Sciatic nerve (tissue), 2 donors: ENCODE measurements at places on chromosomes 7 and 10.

GRCh38 chr10:32379318-32379949, 32.5 kb upstream of the EPC1 start:
- no peak for DNase-seq

DNA sequence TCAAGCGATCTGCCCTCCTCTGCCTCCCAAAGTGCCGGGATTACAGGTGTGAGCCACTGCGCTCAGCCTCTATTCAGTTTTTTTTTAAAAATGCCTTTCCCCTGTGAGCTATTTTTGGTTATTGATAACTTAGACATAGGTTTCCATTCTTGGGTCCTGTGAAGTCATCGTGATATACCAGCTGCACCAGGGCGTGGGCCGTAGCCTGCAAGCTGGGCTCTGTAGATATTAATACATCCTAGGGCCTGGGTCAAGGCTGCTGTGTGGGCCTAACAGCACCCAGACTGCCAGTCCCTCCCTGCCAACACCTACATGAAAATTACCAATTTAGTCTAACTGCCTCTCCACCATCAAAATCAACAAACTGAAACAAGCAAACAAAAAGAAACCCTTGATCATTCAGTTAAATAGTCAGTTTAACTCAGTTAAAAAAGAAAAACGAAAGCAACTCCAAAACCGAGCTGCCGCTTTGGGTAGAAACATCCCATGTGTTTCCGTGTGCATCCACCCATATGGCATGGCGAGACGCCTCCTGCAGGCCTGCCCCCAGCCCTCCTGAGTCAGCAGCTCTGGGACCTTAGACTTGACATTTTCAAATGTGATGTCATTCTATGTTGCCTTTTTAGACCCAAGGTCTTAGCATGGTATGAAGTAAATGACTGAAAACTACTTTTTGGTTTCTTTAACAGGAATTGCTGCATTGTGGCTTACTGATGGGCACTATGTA, 330.2 kb downstream of the GLRX3 start:
- DNase-seq, result no peak

DNA sequence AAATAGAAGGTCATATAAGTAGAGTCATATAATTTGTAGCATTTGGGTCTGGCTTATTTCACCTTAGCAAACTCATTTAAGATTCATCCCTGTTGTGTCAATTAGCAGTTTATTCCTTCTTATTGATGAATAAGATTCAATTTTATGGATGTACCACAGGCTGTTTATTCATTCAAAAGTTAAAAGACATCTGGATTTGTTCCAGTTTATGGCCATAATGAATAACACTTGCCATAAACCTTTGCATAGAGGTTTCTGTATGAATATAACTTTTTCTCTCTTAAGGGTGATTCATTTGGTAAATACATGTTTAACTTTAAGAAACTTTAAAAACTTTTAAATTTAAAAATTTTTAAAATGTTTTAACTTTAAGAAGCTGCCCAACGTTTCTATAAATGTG, 66.4 kb downstream of the CPED1 start:
- DNase-seq, result no peak

DNA sequence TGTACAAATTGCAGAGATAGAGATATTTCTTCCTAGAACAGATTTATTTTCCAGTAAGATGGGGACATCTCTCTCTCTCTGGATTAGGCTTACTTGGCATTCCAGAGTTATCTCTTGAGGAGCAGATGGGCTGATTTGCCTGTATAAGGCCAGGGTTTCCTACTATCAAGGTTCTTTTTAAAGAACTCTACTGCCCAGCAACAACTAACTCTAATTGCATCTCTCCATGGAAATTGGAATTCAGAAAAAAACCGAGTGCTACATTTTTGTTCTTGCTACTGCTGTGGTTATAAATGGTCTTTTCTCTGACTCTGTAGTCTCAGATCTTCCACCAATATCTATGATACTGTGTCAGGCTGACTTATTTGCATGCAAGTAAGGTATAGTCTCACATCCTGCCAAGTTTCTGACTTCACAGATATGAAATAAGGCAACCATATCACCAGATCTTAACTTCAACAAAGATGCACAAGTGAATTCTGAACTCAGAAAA, 161.1 kb downstream of the CRPPA start:
- DNase-seq, result no peak

DNA sequence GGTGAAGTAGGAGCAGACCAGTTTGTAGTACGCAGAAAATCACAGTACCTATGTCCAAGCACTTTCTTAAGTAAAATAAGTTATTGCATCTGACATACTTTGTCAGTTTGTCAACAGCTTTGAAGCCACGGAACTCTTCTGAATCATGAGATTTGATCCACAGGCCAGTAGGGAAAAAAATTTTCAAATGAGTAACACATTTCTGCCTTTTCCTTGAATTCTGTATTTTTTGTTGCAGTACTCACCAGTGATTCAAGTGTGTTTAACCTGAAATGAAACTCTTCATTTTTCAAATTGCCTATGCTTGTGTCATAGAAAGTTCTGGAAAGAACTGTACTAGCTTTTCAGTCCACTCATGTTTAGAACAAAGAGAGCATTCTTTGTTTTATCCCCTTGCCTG, 337.7 kb downstream of the GATA3 start:
- no peak for DNase-seq

DNA sequence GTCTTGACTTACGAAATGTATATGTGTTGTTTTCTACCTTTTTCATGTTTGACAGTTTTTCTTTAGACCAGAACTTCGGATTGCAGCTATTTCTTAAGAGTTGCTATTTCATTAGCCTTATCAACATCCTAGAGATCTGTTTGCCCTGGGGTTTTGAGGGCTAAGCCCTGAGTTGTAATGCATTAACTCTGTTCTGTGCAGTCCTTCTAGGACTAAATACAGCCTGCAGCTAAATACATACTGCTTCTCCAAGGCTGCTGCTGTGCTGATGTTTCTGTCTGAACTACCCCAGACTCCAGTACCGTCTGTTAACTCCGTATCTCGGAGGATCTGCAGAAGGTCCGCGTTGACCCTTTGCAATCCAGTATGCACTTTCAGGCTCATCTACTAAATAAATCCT, 26.5 kb downstream of the KIAA1217 start:
- no peak for DNase-seq

DNA sequence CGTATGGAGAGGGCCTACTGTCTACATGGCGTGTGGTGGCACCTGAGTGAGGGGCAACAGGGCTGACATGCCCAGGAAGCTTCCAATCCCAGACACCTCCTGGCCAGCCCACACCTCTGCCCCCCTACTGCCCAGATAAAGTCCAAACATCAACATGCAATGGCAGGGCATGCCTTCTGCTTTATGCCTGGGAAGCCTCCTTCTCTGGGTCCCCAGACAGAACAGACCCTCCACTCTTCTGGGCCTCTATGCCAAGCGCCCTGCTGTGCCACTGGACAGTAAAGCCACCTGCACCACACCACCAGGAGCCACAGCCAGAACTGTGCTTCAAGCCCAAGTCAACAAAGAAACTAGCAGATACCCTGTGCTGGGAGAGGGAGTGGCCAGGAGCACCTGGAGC, 12.5 kb downstream of the TMEM72 start:
- no peak for DNase-seq

DNA sequence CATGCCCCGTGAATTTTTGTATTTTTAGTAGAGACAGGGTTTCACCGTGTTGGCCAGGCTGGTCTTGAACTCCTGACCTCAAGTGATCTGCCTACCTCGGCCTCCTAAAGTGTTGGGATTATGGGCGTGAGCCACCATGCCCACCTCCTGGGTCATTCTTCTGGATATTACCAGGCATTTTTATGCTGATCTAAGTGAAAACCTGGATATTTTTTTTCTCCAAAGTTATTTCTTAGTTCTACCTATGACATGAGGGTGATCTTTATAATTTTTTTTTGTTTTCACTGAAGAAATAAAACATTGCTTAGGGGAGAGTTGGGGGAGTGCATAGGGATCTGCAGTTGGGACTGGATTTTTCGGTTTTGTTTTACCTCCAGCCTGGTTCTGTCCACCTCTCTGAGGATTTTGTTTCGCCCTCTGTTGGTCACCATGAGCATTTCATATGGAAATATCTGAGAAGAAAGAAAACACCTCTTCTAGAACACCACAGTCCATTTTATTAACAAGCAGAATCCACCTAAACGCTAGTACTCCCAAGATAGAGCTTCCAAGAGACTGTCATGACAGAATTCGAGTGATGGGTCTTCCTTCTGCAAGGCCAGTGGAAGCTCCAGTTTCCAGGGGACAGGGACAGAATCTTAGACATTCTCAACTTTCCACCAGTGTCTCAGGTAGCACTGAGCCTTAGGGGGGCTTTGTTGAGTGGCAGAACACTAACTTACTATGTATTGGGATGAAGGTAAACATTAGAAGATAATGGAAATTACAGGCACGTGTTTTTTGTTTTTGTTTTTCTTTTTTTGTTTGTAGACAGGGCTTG, 33.4 kb upstream of the AFAP1L2 start:
- no peak for DNase-seq

DNA sequence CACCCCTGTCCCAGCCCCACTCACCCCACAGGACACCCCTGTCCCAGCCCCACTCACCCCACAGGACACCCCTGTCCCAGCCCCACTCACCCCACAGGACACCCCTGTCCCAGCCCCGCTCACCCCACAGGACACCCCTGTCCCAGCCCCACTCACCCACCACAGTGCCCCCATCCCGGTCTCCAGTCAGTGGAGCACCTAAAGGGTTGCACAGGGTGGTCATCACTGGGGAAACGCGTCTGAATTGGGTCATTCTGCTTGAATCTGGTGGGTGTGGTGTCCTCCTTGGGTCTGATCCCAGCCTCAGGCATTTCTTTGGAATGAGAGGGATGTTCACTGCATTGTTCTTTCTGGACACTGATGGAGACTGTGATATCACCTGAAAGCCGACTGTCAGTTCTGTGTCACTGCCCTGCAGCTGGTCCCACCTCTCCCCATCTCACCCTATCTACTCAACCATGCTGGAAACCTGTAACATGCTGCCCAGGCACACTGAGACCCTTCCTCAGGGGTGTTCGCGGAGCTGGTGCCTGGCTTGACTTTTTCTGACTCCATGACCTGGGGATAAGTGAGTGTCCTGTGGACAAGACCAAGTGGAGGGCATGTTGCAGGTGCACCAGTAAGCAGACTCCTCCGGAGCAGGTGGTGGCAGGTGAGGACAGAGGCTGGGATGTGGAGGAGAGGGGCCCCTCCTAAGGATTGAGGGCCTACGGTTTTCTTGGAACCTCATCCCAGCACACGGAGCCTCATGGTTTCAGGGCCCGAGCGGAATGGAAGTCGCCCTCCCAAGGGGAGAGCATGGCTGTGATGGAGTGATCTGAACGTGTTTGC, 262.5 kb upstream of the PPP2R2D start:
- DNase-seq, result no peak

DNA sequence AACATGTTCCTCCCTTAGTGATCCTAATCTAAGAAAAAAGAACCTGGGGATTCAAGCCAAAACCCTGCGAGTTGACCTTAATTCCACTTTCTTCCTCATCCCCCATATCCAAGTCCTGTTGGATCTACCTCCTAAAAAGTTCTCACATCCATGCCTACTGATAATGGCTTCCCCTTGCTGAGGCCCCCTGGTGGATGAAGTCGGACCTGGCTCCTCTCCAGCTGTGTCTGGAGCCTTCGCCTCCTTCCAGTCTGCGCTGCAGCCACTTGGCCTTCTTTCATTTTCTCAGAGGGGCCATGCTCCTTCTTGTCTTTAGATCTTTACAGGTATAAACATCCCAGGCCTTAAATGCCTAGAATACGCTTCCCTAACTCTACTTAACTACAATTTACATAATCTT, 8.1 kb downstream of the PDE1C start:
- no peak for DNase-seq

- no peak for DNase-seq
Measured at GRCh38 chr7:92595281-92595680, 5.1 kb upstream of the FAM133B start.

GRCh38 chr10:36721871-36722270, 403.5 kb upstream of the ANKRD30A start:
- DNase-seq, result no peak

DNA sequence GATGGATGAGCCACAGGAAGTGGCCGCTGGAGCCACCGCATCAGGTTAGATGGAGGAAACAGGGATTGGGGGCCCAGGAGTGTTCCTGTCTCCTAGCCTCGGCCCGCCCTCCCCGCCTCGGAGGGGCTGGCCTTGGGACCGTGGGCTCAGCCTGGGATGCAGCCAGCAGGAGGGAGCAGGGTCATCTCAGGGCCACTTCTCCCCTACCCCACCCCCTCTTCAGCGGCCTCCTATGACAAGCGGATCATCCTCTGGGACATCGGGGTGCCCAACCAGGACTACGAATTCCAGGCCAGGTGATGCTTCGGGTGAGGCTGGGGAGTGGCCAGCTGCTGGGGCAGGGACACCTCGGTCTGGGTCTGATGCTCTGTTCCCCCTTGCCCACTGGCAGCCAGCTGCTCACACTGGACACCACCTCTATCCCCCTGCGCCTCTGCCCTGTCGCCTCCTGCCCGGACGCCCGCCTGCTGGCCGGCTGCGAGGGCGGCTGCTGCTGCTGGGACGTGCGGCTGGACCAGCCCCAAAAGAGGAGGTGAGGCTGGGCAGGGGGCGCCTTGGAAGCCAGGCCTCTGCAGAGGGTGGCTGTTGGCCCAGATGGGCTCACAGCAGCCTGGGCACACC, 4.7 kb downstream of the LRWD1 start:
- DNase-seq, result peak; percentile 49

DNA sequence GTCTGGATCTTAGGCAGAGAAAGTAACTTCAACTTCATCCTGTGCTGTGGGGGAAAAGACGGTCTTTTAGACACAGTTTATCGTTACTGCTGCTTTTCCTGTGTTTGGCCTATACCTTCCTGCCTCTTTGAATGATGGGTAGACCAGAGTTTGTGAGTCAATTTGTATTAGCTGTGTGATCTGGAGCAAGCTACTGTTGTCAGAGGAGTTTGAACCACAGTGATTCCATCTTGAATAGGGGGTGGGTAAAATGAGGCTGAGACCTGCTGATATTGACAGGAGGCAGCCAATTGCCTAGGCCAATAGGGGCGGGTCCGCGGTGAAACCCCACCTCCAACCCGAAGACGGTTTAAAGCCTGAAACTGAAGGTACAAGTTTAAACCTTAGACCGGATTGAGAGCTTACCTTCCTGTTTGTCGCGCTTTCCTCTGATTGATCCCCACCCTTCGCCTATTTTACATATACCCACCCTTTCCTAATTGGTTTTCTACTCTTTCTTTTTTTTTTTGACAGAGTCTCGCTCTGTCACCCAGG, 35.8 kb upstream of the EIF4H start:
- DNase-seq, result no peak

DNA sequence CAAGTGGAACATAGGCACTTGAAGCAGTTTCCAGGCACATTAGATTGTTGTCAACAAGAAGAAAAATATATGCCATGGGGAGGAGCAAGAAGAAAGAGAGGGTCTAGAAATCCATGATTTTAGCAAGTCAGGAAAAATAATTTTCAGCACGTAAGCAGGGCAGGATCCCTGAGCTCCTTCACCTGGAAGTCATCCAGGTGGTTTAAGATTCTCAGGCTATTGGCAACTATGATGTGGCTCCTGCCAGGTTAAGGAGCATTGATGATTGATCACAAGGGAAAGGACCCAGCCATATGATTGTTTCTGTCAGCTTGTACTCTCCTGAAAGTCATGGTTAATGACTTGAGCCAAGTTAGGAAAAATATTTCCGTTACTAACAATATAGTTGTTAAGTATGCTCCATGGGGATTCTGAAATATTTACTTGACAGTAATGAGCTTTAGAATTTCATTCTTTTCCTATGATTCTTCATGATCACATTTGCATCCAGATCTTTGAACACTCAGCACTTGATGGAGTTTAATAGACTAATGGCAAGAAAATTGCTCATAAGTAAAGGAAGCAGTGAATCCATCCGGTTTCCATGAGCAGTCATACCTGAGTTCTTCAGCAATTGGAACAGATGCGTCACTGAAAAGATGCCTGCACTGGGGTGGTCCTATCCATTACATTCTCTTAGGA, 209.1 kb downstream of the BICC1 start:
- DNase-seq, result no peak

GRCh38 chr7:28152594-28152993, 28.0 kb downstream of the JAZF1 start:
- no peak for DNase-seq
